ACHN (cell line): ENCODE measurements at places on chromosomes 7 and 10.

DNA sequence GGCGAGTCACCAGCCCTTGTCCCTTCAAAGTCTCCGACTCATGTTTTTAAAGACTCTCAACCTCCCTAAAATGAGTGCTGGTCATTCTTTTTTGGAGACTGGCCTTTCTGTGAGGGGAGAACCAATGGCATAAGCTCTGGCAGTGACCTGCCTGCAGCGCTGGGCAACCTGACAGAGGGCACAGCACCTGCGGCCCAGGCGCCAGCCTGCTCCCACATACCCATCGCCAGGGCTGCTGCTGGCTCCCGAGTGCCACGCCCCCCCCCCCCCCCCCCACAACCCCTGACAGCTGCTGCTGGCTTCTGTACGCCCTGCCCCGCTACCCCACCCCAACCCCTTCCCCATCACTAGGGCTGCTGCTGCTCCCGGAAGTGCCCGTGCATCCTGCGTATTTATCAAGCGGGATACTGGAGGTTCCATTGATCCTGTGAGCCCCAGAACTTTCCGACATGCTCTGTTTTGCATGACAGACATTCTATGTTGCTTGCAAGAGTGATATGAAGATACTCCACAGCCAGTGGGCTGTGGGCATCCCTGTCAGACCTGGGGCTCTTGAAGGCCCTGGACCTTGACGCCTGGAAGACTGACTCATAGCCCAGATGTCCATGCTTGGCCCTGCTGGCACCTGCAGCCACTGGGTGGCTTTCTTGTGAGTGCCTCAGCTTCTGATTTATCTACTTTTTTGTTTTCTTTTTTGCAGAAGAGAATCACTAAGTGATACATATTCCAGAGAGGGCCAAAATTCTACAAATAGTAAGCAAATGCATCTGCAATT lies 243.9 kb downstream of the ZMYND11 start:
- peak; percentile 73 for DNase-seq

DNA sequence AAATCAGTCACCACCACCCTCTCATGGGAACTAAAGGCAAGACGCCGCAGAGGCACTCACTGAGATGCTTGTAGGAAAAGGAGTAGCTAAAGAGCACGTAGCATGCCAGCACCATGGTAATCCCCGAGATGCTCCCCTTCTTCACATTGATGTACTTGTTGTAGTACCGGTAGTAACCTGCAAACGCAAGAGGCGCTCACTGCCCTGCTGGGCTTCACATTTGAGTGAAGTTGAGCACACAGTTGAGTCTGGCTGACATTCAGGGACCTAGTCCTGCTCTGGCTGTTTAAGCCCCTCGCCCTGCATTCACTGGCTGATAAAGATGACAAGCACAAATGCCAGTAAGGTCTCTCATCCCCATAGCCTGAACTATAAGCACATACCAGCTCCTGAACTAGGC lies 6.9 kb downstream of the ATP5MF start:
- DNase-seq, result peak; percentile 67

DNA sequence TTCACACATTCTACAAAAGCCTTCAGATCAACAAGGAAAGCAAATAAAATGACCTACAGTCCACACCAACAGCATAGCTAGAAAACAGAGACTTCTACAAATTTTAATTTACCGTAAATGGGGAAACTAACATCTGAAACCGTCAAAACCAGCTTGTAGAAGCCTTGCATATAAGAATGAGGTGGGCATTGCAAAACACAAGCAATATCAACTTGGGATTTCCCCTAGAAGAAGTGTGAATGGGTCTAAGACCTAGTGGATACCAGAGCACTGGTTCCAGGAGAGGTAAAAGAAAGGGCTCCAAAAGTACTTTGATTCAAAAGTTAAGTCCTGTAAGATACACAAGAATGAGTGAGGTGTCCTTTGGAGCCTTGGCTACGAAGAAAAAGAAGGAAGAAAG lies 18.7 kb downstream of the RTKN2 start:
- no peak for DNase-seq

DNA sequence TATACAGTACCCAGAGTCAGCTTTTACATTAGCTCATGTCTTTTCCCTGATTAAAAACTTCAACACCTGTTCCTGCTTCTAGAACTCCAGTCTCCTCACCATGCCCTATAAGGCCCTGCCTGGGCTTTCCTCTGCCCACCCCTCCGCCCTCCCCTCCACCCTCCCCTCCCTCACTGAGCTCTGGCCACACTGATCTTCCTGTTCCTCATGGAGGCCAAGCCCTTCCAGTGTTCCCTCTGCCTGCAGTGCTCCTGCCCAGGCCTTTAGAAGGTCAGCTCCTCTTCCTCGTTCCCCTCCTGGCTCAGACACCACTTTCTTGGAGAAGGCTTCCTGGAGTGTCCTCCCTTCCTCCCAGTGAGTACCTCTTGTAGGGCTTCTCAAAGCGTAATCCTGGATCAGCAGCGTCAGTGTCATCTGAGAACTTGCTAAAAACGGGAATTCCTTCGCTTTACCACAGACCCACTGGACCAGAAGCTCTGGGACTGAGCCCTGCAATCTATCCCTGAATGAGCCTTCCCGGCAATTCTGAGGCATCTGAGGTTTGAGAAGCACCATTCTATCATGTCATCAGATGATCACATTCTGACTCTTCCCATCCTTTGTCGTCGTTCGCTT lies 3.7 kb downstream of the PDZD7 start:
- DNase-seq, result no peak

GRCh38 chr7:27547401-27547800 lies 115.3 kb downstream of the HIBADH start:
- DNase-seq, result no peak
